ENCODE measurements at places on chromosomes 6 and 20. TPM values are rescaled to one million over a fixed set of nuclear protein-coding genes. Genes with fewer than 3 reads are reported as not detected.

The RCAN2 gene
- polyA plus RNA-seq: 22.6 TPM

The ABHD16B gene
- not detected for polyA plus RNA-seq

The MROH8 gene
- 7.7 TPM for polyA plus RNA-seq

The ZBTB12 gene
- 23.4 TPM for polyA plus RNA-seq

The OPN5 gene
- 1.1 TPM for polyA plus RNA-seq

The RNF182 gene
- polyA plus RNA-seq: 3.0 TPM

The PCSK2 gene
- polyA plus RNA-seq: 1.2 TPM

The TXLNB gene
- 2.2 TPM for polyA plus RNA-seq

The CAGE1 gene
- polyA plus RNA-seq: 0.08 TPM

The WFDC12 gene
- polyA plus RNA-seq: not detected

The TRIM31 gene
- 0.09 TPM for polyA plus RNA-seq

The PRDM13 gene
- polyA plus RNA-seq: not detected

The OOEP gene
- 0.38 TPM for polyA plus RNA-seq

The TNF gene
- polyA plus RNA-seq: 0.18 TPM

The LTV1 gene
- 34.4 TPM for polyA plus RNA-seq

The CTCFL gene
- polyA plus RNA-seq: 2.7 TPM

The PEDS1 gene
- polyA plus RNA-seq: 25.3 TPM

The MYCT1 gene
- polyA plus RNA-seq: 13.7 TPM

The SLC25A27 gene
- 72.9 TPM for polyA plus RNA-seq

The FGD2 gene
- polyA plus RNA-seq: 1.3 TPM

The ENPP4 gene
- polyA plus RNA-seq: 16.5 TPM

The SLC35B2 gene
- polyA plus RNA-seq: 46.7 TPM

The IP6K3 gene
- 1.1 TPM for polyA plus RNA-seq

The FAM217A gene
- polyA plus RNA-seq: 2.3 TPM

The OSBPL2 gene
- polyA plus RNA-seq: 30.2 TPM

The PTGIS gene
- 32.4 TPM for polyA plus RNA-seq

All from renal cortex interstitium (tissue), 15 donors.